BJ (cell line): ENCODE measurements at places on chromosomes 5 and 9. TPM values are rescaled to one million over a fixed set of nuclear protein-coding genes. Genes with fewer than 3 reads are reported as not detected.

- DNase-seq, result no peak
Observed at GRCh38 chr5:142222225-142222865, 102.5 kb downstream of the SPRY4 start.

GRCh38 chr5:178378527-178379484, 146.2 kb upstream of the PHYKPL start:
- no peak for DNase-seq

DNA sequence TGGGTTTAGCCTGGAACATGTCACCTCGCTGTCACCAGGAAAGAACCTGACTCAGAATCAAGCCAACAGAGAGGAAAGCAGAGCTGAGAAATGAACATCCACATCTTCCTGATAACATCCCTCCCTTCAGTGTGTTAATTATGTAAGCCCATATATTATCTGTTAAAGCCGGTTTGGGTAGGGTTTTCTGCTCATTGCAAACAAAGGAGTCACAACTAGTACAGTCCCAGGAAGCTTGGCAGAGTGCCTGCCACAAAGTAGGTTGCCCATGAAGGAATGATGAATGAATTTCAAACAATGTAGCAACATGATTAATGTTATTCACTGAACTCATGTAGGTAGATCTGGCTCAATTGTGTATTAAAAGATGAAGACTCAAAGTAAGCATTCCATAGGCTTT, 10.4 kb upstream of the PPARGC1B start:
- DNase-seq, result no peak

GRCh38 chr9:20996809-20997208, 34.6 kb downstream of the HACD4 start:
- no peak for DNase-seq

Gene KIAA1958
- polyA plus RNA-seq, result 1.7 and 2.2 TPM in 2 replicates

- DNase-seq, result no peak
Observed at GRCh38 chr9:128145951-128146351, 3.3 kb upstream of the LCN2 start.

Gene C5orf34
- polyA plus RNA-seq, result 2.6 and 4.7 TPM in 2 replicates

Gene LCN9
- polyA plus RNA-seq, result not detected in 2 replicates
